Urinary bladder (tissue), 4 donors: ENCODE measurements at places on chromosomes 11 and 22. TPM values are rescaled to one million over a fixed set of nuclear protein-coding genes. Genes with fewer than 3 reads are reported as not detected.
A peak's percentile ranks its signal among the peaks of the same experiment; 100 is the strongest.

DNA sequence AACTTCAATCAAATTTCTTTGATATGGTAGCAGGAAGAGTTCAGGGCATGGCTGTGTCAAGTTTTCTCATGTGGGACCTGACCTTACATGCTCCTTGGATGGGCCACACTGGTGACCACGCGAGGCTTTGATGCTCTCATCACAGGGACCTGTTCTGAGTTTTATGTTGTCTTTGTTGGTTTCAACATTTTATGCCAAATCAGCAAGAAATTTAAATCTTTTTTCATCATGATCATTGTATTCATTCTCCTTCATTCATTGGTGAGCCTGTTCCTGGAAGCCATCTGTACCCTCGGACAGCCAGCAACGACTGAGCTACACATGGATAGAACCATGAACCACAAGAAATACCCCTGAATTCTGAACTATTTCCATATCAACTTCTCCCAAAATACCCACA is 10.5 kb upstream of the NFAM1 start:
- no peak for DNase-seq

- DNase-seq = peak; percentile 41
Observed at GRCh38 chr11:64777449-64778222, 706 bp downstream of the SF1 start.

NPTXR gene
- total RNA-seq = 4.2 TPM

GRCh38 chr22:46591930-46592329 is 28.3 kb upstream of the GRAMD4 start:
- DNase-seq = no peak

PKP3 gene
- total RNA-seq = 5.2 TPM

TMEM80 gene
- 10.8 TPM for total RNA-seq

SCGB1C1 gene
- total RNA-seq = not detected
